ENCODE measurements at places on chromosomes 4 and X.

GRCh38 chrX:39826813-39827543, 270.8 kb downstream of the BCOR start:
- DNase-seq = no peak

DNA sequence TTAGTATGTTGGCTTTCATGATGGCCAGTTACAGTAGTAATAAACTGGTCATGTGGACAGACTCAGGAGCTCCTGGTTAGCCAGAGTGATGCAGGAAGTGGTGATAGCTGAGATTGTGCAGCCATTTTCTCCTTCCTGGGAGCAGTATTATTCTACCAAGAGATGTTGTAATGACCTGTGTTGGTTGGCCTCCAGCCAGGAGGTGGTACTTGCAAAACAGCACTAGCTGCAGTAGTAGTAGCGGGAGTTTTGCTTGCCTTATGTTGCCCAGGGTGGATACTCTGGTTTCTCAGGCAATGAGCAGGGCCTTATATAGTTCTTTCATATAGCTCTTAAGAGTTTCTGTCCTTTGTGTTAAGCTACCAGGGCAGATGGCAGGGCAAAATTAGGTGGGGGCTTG, 998.8 kb downstream of the GLUD2 start:
- no peak for DNase-seq

- no peak for DNase-seq
These were observed 1.7 kb upstream of the HEPH start for GRCh38 chrX:66162331-66162822.

GRCh38 chr4:60133375-60133774, 1066.8 kb upstream of the ADGRL3 start:
- no peak for DNase-seq

DNA sequence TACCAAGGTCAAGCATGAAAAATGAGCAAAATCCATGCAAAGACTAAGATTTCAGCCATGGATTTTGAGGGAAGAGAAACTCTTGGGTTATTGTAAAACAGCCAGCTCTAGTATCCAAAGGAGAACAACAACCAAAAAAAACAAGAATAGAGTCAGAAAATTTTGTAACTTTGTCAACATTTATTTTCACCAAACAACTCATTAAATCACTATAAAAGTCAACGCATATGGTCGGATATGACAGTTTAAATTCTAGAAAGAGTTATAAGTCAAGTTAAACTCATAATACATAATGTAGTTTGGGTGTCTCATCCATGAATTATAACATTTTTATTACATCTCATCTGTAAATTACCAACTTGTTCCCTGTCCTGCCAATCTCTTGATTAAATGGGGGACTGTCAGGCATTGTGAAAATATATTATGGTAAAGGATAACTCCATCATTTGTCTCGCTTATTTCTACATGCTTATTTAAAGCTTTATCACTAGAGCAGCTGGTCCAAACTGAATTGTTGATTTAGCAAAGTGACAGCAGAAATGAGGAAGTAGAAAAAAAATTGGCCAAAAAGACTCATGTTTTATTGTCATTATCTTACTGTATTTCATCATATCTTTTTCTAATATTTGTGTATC, 224.8 kb upstream of the NOCT start:
- DNase-seq = no peak

DNA sequence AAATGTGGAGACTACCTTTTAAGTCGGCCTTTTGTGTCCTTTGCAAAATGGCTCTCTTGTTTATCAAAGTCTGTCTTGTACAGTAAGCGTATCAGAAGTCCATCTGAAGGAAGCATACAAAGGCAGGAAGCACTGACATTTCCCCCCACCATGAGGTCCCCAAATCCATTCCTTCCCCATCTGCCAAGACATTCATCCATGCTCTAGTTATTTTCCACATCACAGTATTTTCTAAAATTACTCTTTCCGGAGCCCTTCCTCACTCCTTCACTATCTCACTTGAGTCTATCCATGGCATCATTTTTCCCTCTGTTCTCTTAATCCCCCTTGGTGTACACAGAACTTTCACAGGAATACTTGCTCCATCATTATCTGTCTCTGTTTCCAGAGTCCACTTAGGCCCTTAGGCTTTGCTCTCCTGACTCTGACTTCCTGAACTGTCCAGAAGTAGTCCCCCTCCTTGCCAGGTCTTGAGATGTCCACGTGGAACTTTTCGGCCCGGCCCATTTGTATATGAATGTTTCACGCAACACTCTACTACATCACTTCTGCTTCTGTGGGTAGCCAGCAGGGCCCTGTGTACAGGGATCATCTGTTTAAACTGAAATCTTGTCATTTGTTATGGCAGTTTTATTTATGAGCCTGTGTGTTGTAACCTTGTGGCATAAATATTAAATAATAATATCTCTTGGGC, 2.1 kb downstream of the SEL1L3 start:
- DNase-seq = no peak

DNA sequence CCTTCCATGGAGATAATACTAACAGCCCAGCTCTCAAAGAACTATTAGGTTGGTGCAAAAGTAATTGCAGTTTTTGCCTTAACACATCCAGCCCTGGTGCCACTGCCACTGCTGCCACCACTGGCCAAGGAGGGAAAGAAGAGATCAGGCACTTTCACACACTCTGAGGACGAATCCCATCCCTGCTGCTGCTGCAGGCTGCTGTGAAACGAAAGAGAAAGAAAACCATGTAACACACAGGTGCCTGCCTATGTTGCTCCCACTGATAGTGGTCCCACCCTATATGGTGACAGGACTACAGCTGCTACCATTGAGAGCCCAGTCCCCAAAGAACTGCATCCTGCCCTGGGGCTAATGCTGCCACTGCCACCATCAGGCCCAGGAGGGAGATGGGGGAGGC, 35.1 kb downstream of the TMLHE start:
- no peak for DNase-seq

DNA sequence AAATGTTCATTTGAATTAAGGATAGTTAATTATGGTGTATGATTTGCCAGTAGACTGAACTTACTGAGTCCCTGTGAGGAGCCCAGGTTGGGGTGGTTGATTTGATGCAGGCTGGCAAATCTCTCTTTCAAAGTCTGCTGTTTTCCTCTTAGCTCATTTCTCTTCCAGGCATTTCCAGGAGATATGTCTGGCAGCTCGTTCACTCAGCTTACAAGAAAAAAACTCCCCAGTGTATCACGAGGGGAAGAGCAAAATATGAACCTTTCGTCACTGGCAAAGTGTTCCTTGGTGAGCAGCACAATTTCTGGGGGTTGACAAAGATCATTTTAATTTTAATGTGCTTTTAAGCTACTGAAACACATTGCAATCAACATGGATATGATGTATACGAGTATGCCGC, 244.2 kb downstream of the CBLL2 start:
- DNase-seq = no peak

DNA sequence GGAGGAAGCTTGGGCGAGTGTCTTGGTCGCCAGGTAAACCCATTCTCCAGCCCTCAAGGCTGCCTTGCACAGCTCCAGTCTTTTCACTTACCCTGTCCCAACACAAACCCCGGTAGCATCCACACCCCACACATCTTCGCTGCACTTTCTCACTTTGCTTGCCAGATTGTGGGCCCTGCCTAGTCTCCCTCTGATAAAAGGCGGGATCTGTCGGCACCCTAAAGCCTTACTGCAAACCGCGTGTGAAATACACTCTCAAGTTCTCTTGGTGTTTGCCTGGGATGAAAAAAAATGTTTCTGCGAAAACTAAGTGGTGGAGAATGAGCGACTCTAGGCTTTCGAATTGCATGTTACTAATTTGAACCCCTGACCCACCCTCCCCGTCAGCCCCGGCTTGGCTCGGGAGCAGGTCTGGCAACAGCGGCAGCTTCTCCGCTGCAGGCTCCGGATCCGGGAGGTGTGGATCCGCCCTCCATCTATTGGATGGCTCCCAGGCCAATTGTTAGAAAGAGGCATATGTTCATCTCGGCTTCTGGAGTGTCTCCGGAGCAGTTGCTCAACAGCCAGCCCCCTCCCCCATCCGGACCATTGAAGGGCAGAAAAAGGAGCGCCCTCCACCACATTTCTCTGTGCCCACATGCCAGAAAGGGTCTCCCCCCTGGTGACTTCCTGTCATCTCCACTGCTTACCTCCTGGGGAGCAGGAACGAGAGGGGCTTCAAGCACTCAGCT, 3.0 kb upstream of the CITED1 start:
- no peak for DNase-seq

- DNase-seq = no peak
These were observed 33.2 kb upstream of the OCIAD2 start for GRCh38 chr4:48939785-48940184.

DNA sequence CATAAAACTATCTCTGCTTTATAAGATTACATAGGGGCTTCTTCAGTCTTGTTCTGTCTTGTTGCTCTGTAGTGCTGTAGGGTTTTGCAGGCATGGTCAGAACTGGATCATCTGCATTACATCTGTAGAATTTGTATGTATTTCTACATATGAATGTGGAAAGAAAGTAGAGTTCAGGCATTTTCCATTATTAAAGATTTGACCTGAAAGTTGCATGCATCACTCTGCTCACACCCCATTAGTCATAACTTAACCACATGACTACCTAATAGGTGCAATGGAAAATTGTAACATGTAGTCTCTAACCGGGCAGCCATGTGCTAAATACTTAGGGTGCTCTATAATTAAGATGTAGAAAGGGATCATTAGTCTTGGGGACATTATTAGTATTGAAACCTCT, 45.7 kb upstream of the AGA start:
- DNase-seq = no peak

GRCh38 chr4:41256131-41256739, 493 bp upstream of the UCHL1 start:
- DNase-seq = no peak

DNA sequence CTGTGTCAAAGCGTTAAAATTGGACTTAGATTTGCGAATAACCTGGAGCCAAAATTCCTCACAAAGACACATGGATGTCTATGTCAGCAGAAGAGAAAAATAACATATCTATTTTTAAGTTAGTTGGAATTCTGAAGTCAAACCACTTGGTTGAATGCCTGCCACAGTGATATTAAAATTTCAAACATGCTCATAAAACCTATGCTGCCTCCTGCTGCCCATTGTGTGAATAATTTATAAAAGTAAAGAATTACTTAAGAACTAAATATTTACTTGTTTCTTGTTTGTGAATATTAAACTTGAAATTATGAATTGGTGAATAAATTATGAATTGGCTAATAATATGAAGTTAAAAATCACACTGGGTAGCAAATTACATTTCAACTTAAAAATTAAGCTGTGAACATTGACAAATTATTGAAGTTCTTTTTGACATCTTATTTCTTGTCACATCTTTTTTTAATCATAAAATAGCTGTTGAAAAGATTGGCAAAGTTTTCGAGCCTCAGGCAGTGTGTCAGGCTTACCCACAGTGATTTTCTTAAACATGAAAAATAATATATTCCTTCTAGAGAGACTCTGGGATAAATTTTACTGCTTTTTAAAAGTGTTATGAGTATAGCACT, 35.4 kb downstream of the FABP2 start:
- DNase-seq = no peak

GRCh38 chr4:125948021-125948420, 633.3 kb downstream of the FAT4 start:
- DNase-seq = no peak

DNA sequence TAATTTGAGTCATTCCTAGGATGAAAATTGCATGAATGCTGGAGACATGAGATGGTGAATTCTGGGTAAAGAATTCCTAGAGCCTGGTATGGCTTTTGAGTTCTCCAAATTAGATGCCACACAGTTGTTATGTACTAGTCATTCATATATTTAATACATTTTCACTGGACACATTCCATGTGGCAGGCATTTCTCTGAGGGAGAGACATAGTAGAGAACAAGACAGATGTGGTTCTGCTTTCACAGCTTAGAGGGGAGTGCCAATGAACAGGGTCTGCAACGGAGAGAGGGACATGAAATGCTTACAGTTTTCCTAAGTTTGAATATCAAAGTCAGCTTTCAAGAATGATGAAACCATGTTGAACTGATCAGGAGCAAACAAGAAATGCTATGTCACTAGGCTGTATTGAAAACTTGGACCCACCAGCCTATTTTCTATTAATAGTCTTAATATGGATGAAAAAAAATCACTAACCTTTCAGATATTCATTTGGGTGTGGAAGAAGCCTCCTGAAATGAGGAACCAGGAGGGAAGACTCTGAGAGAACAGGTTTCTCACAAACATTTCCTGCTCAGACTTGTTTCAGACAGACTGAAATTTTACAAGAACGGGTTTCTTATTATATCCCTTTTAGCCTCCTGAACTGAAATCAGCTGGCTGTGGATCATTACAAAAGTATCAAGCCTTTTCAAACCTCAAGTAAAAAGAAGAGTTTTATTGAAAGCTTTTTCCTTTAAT, 276.0 kb upstream of the TET2 start:
- DNase-seq = no peak

DNA sequence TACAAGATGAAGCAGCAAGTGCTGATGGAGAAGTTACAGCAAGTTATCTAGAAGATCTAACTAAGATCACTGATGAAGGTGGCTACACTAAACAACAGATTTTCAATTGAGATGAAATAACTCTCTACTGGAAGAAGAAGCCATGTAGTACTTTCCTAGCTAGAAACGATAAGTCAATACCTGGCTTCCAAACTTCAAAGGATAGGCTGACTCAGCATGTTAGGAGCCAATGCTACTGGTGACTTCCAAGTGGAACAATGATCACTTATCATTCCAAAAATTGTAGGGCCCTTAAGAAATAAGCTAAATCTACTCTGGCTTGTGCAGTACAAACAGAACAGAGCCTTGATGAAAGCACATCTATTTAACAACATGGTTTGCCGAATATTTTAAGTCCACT, 55.0 kb downstream of the FBXW7 start:
- DNase-seq = no peak

- DNase-seq = no peak
These were observed 91.4 kb upstream of the FAM241A start for GRCh38 chr4:112053825-112054350.

DNA sequence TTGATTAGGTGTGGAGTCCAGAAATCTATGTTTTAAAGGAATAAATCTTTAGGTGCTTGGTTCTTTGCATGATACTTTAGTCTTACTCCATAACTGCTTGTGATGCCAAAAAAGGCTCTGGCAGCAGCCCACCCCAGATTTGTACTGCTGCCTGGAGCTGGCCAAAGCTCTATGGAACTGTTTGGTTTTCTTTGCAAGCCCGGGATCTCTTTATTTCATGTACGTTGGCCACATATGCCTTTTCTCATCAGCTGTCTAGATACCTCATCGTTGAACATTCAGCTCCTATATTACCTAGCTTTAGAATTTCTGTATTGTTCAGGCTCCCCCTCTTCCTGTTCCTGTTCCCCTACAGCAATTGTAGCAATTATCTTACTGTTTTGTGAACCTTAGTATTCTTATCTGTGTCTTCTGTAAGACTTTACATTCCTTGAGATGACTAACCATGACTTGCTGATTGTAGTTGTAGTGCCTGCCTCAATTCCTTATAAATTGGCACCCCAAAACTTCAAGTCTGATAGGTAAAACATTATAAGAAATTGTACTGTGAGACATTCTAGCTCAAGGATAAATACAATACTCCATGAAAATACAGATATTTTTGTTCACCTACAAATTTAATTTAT, 199.4 kb upstream of the GPRIN3 start:
- DNase-seq = no peak

Data from stimulated activated CD8-positive, alpha-beta memory T cell treated with anti-CD3 and anti-CD28 coated beads, Interleukin-2, amount 100 ng/mL, for 1 hour (primary cell).